ENCODE measurements at places on chromosomes 6 and 20.

- DNase-seq = peak; percentile 27
These were observed 804 bp downstream of the ELOVL5 start for GRCh38 chr6:53347921-53348370.

DNA sequence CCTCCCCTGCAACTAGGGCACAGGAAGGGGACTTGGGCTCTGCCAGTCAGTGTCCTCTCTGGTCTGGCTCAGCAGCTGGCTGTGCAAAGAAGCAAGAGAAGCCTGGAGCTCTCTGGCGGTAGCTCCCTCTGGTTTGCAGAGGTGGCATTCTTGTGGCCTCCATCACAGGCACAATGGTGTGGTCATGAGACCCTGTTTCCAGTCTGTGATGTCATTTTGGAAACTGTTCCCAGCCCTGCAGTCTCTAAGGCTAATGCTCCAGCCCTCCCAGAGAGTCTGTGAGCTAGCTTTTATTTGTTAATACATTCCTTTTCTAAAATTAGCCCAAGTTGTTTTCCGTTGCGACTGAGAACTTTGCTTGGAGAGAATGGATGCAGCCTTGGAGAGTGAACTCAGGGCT is 69.5 kb upstream of the FOXQ1 start:
- no peak for DNase-seq

DNA sequence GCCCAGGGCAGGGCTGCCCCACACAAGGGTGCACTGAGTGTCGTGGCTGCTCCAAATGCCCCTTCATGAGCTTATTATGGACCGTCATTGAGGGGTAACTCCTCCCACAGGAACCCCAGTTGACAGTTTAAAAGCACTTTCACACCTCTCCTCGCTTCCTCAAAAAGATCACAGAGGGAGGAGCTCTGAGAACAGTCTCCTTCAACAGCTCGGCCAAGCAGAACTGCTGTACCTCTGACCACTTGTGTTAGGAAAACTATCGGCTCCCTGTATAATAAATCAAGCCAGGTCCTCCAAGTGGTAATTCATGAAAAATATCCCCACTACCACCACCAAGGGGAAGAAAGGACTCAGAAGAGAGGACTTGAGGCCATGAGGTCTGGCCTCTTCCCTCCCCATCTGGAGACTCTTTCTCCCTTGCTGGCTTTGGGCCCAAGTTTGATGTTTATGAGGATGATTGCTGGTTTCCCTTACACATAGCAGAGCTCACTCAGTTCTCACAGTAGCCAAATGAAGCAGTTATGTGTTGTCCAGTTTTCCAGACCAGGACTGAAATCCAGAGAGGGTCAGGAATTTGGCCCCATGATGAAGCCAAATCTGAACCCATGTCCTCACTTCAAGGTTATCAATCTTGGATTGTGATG is 8.7 kb downstream of the SNX21 start:
- DNase-seq = no peak

DNA sequence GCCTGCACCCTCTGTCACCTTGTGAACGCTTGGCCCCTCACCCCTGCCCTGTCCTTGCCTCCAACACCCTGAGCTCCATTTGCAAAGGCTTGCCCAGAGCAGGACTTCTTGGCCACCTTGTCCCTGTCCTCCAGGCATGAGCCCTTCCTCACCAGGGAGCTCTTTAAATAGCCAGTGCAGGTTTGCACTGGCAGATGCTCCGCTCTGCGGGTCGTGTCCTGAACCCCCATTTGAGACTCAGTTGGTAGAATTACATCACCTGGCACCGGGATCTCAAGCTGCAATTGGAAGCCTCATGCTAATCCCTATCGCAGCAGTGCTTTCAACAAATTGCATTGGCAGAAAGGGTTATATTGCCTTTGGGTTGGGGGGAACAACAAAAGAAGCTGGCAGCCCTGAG is 85.9 kb downstream of the TRMT6 start:
- no peak for DNase-seq

Measured in stimulated activated CD8-positive, alpha-beta memory T cell treated with anti-CD3 and anti-CD28 coated beads, Interleukin-7, amount 100 ng/mL, for 24 hours (primary cell).